Mesendoderm (in vitro differentiated cells): ENCODE measurements at places on chromosomes 1 and 21.

GRCh38 chr1:160550572-160551034, 27.5 kb upstream of the SLAMF6 start:
- peak; percentile 65 for DNase-seq

GRCh38 chr1:180925471-180926051, 12.9 kb downstream of the KIAA1614 start:
- no peak for DNase-seq

DNA sequence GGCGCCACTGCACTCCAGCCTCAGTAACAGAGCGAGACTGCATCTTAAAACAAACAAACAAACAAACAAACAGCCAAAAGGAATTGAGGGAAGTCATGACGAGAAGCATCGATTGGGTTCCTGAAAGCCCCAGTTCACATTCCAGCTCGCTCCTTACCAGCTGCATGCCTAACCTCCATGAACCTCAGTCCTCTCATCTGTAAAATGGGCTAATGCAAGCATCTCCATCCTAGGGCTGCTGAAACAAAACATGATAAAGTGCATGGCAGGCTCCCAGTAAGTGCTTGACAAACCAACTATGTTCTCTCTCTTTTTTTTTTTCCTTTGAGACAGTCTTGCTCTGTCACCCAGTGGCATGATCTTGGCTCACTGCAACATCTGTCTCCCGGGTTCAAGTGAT, 79.7 kb upstream of the DISP3 start:
- no peak for DNase-seq

DNA sequence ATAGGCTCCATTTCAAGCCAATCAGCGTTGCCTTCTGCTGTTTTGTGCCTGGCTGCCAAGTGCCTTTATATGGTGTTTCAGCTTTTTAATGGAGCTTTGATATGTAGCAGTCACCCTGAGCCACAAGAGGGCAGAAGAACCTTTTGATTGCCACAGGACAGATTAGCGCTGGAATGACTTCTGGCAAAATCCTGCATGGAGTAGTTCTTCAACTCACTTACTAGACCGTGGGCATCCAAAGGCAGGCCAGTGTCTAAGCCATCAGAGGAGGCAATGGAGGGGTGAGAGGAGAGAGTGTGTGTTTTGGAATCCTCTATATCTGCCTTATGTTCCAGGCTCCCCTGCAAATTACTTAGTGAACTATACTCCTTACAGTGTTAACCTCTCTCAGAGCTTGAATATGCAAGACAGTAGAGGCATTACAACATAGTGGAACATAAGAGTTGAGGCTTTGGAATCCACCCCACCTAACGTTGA, 56.2 kb downstream of the ST3GAL3 start:
- peak; percentile 93 for DNase-seq

DNA sequence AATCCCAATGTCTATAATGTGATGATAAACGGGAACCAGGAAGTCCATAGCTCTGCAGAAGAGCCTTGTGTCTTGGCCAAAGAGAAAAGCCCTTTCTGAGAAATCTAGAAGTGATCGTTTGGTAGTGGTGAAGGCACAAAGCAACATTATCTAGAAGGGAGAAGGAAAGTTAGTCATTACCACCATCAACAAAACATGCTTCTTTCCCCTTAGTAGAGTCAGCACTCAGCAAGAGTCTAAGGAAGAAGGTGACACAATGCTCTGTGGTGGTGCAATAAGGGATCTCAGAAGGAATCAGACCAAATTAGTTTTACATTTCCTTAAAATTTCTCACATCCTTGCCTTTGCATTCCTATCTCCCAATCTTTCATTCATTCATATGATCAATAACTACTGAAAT, 134.4 kb upstream of the PRDX6 start:
- no peak for DNase-seq
